Esophagus muscularis mucosa (tissue), 4 donors: ENCODE measurements at places on chromosomes 1 and 21.

GRCh38 chr1:20891091-20891490 is 104.0 kb upstream of the HP1BP3 start:
- no peak for DNase-seq

DNA sequence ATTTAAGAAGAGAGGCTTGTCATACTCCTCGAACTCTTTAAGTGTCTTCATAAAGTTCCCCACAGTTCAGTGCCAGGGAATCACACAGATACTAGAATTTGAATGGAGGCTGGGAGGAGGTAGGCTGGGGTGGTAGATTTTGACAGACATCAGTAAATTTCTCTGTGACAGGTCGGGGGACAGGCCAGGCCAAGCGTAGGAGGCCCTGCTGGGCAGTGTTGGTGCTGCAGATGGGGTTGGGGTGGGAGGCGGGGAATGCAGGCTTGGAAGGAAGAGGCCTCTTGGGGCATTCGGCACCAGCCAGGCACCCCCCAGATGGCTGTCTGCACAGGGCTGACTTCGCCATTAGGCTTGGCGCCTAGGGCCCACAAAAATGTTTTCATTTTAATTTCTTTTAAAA is 84.0 kb downstream of the MAN1C1 start:
- no peak for DNase-seq

DNA sequence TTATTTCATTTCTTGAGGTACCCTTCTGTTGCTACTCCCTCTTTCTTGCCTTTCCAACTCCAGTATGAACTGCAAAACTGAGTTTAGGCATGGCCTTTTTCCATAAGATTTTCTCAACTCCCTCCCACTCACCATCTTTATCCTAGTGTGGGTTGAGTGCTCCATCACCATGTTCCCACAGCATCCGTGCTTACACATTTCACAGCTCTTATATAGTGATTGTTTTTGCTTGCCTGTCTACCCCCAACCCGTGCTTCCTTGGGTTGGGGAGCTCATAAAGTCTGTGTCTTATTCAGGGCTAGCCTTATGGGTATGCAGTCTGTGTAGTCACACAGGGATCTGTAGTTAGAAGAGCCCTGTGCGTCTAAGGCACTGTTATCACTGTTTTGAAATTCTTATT is 68.2 kb upstream of the CCDC190 start:
- DNase-seq = no peak

DNA sequence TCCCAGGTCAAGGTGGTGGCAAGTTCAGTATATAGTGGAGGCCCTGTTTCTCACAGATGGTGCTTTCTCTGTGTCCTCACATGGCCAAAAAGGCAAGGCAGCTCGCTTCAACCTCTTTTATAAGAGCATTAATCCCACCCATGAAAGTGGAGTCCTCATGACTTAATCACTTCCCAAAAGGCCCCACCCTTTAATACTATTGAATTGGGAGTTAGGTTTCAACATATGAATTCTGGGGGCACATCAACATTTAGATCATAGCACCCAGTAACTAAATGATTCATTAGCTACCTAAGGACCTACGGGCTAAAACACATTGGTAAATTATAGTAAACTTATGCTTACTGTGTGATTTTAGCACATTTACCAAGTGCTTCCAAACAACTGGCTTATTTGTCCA is 317.9 kb downstream of the LTN1 start:
- no peak for DNase-seq

GRCh38 chr1:158516966-158517365 is 37.2 kb downstream of the OR6Y1 start:
- no peak for DNase-seq

DNA sequence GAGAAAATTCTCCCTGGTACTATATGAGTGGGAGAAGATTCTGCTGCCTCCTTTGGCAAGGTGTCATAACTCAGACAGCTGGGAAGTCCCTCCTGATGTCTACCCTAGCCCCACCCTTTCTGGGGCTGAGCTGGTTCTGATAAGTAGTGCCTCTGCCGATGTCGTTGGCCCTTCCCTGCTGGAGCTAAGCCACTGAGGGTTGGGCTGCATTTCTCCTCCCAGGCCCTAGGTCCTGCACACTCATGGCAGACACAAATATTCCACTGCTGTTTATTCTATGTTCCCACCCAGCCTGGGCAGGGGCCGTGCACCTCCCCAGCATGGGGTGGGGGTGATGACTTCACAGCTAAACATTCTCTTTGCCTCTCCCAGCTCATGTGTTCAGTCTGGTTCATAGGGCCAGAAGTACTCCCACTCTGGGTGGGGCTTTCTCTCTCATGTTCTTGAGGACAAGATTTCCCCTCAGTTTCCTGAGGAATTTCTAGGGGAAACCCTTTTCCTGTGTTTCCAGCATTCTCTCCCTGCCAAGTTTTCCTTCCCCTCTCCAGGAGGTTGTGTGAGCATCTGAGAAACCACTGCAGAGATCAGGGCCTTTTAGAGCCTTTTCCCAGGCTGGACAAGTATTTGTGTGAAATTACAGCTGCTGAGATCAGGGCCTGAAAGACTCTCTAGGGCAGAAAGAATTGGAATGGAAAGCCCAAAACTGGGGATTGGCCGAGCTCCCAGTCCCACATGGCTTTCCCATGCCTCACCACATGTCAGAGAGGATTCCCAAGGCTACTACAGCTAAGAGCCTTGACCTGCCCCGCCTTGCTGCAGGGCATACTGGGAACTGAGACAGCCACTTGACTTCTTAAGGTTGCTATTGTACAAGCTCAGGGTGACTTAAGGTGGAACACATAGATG is 66.2 kb downstream of the ATP2B4 start:
- DNase-seq = peak; percentile 96

GRCh38 chr1:16167331-16168143 is 11.7 kb upstream of the EPHA2 start:
- no peak for DNase-seq

DNA sequence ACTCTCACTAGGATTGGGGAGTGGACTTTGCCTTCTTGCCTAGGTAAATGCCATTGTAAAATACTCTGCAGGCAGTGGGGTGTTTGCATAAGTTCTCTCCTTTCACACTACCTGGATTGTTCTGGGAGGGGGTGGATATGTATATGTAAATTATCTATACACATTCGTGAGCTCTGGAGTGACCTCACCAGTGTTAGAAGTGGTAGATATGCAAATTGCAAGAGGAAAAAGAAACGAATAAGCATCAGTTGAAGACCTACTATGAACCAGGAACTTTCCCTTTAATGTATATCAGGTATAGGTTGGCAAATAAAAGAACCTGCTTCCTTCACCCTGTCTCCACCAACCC is 1.5 kb upstream of the ARHGEF11 start:
- DNase-seq = no peak

- DNase-seq = peak; percentile 87
Observed at GRCh38 chr1:114345930-114346479, 165.0 kb downstream of the TRIM33 start.

DNA sequence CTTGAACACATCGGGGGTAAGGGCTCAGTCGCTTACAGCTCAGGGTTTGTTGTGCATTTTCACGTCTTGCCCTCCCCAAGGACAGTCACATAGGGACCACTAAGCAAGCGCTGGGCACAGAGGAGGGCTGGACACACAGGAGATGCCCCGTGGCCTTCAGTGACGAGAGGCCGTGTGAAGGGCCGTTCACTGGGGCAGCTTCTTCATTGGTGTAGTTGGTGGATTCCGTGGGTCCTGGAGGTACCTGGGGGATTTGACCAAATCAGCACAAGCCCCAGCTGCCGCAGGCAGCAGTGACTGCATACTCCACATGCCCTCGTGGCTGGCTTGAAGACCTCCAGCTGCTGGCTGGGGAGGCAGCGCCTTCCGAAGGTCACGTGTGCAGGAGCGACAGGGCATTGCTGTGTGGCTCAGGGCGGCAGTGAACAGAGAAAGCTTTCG is 100.8 kb upstream of the C1orf174 start:
- DNase-seq = no peak
